ENCODE measurements at places on chromosomes 5 and 9.
A peak's percentile ranks its signal among the peaks of the same experiment; 100 is the strongest.

- no peak for DNase-seq
Measured at GRCh38 chr5:149584121-149584520, 2.8 kb downstream of the ARHGEF37 start.

DNA sequence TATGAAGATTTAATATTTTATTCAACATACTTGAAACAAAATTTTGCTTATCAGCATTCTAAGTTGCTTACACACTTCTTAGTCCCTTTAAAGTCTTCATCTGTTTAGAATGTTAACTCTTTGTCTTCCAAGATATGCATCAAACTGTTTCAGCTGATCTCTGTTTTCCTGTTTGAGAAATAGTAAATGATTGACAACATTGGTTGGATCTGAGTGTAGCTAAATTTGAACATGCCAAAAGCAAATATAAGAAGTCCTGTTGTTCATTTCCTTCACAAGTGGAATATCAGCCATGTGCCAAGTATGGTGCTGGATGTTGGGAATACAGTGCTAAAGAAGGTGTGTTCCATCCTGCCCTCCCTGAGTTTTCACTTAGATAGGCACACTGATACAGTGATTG lies 430.4 kb downstream of the EBF1 start:
- no peak for DNase-seq

- no peak for DNase-seq
Measured at GRCh38 chr9:129449066-129449465, 171.8 kb downstream of the C9orf50 start.

- DNase-seq, result no peak
Measured at GRCh38 chr5:60295423-60295822, 401.9 kb upstream of the PDE4D start.

DNA sequence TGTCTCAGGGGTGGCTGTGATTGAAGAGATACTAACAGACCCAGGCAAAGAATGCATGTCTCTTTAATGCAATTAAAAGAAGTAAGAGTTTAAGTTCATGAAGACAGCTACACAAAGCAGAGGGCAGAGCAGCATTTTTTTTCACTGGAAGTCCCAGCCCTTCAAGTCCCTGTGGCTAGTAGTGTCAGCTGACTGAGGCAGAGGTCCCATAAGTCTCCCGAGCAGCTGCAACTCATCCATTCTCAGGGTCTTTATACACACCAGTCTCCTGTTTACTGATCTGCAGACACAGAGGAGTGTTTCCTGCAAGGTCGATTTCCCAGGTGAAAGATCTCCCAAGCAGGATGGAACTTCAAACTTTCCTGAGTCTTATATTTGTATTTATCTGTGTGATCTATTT lies 169.4 kb upstream of the GLRA1 start:
- no peak for DNase-seq

- DNase-seq, result no peak
Measured at GRCh38 chr9:110197330-110198187, 10.4 kb downstream of the C9orf152 start.

DNA sequence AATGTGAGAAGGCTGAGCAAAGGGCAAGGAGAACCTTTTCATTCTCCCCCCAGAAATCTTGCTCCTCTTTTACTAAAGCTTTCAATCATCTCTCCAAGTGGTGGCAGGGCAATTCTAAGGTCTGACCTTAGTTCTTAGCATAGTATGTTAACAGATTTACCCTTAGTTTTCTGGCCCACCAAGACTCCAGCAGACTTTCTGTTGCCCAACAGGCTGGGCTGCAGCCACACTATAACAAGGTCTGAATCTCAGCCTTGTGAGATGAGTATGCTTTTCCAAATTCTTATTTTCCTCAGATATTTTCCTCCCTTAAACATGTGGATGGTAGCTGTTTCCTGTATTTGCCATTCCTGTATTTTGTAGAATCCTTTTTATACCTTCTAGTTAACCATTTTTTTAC lies 69.5 kb downstream of the NIPBL start:
- DNase-seq, result no peak

DNA sequence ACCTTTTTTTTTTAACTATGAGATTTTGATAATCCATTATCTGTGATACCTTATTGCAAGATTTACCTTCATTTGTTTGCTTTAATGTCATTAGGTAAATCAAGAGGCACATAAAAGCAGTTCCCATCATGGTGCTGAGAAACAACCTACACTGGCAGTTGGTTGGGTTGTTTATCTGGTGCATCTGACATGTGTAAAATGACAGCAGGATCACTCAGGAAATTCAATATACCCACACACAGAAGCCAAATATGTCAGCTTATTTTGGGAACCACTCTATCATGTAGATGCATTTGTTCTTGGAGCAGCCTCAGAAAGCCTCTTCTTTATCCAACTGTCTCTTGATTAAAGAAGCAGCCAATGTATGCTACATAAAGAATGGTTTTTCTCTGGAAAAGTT lies 7.8 kb upstream of the CCDC192 start:
- no peak for DNase-seq

DNA sequence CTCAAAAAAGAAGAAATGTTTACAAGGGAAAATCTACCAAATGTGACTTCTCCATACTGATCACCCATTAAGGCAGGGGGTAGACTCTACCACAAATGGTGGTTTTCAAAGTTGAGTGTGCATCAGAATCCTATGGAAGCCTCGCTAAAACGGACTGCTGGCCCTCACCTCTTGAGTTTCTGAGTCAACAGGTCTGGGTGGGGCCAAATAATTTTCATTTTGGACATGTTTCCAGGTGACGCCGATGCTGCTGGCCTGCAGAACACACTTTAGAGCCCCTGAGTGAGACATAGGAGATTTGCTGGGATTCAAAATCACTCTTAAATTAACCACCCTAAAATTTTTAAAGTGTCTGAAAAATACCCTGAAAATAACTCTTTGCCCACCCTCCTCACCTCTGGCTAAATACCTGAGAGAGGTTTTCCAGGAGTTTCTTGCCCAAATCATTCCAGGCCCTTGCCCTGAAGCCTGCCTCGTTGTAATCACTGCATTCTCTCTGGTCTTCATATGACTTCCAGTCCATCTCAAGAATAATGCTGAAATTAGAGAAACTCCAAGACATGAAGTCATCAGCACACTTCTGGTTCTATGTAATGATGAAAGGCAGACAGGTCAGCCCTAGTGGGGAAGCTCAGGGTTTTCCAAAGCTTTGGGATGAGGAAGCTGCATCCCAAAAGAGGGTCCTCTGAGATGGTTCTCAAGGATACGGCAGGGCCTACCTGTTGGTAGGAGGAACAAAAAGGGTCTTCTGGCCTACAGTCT lies 18.2 kb downstream of the C9orf152 start:
- no peak for DNase-seq

- no peak for DNase-seq
Measured at GRCh38 chr5:176436656-176437055, 11.5 kb upstream of the FAF2 start.

GRCh38 chr5:176574297-176574591 lies 25.1 kb downstream of the CDHR2 start:
- no peak for DNase-seq

DNA sequence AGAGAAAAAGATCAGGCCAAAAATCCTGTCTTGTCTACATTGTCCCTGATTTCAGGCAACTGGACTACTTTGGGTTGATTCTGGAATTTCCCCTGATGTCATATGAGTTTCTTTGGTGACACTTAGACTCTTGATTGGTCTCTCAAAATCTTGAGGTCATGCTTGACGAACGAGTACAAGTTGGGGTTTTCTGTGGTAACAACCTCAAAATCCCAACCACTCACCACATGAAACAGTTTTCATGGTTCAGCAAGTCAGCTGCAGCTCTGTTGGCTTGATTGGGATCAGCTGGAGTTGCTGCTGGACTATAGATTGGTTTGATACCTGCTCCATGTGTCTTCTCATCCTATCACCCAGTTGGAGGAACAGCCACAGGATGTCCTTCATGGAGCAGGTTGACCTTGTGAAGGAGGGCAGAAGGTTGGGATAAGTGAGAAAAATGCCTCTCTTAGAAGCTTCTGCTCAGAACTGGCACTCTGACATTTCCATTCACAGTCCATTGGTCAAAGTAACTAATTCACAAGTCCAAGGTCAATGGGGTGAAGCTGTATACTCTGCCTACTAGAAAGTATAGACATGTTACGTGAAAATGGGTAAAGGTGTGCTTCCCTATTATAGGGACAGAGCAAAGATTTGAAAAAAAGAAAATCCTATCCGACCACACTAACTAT lies 284.5 kb downstream of the SH3GL2 start:
- no peak for DNase-seq

GRCh38 chr9:14323083-14323971 lies 9.4 kb upstream of the NFIB start:
- no peak for DNase-seq

DNA sequence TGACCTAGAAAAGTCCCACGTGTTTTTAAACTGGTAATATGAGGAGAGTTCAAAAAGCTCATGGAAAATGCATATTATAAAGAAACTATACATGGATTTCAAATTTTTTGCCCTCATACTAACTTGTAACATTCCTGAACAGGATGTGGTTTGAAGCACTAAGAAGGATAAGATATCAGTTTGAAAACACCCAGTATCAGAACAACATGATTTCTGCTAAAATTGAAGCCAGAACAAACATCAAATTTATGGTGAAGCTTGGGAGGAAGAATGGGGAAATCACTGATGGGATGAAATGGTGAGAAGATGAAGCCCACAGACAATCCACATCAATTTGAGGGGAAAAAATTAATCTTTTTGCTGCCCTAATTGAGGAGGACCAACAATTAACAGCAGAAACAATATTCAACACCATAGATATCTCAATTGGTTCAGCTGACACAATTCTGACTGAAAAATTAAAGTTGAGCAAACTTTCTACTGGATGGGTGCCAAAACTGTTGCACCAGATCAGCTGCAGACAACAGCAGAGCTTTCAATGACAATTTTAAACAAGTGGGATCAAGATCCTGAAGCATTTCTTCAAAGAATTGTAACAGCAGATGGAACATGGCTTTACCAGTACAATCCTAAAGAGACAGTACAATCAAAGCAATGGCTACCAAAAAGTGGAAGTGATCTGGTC lies 113.2 kb upstream of the SNX2 start:
- no peak for DNase-seq

DNA sequence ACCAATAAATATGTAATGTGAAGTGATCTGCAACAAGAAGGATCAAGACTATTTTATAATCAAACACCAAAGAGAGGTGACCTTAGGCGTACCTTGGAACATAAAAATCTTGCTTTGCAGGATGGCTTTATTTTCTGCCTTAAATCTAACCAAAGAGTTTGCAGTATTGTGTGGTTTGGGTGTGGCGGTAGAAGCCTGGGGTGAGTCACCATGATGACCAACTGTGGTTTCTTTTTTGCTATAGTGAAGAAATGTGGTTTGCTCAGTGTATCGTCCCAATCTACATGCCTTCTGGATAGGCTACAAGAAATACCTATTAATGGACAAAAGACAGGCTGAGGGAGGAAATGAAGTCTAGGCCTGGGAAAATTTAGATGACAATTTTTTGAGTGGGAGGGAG lies 5.1 kb upstream of the CAST start:
- peak; percentile 68 for DNase-seq

DNA sequence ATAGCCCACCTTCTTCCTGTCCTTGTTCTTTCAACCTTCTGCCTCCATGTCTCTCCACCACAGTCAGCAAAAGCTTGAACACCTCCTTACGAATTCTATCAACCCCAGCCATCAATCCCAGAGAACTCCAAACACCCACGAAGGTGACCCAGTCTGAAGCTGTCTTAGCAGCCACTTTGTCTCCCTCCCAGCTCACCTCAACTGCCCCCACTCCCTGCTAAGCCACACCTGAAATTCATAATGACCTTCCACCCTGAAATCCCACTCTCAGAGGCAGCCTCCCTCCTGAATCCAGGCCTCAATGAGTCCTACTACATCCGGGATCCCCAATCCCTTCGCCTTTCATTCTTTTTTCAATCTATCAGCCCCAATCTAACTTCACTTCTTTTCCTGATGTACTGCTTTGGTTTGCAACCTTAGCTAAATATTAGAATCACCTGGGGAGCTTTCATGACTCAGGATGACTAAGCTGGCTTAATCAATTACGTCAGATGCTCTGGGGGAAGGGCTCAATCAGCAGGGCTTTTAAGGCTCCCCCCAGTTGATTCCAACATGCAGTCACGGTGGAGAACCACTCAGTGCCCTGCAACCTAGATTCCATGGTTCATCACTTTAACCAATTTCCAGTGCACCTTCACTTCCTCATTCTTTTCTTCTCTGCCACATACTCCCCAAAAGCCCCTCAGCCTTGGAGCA lies 32.2 kb downstream of the BHMT start:
- peak; percentile 64 for DNase-seq

- DNase-seq, result no peak
Measured at GRCh38 chr5:164581889-164582288, 1076.5 kb downstream of the MAT2B start.

GRCh38 chr5:17317473-17317872 lies 100.0 kb downstream of the BASP1 start:
- DNase-seq, result no peak

- no peak for DNase-seq
Measured at GRCh38 chr5:115849258-115849798, 7.6 kb downstream of the AP3S1 start.

- DNase-seq, result no peak
Measured at GRCh38 chr5:173434270-173434669, 106.1 kb upstream of the STC2 start.

DNA sequence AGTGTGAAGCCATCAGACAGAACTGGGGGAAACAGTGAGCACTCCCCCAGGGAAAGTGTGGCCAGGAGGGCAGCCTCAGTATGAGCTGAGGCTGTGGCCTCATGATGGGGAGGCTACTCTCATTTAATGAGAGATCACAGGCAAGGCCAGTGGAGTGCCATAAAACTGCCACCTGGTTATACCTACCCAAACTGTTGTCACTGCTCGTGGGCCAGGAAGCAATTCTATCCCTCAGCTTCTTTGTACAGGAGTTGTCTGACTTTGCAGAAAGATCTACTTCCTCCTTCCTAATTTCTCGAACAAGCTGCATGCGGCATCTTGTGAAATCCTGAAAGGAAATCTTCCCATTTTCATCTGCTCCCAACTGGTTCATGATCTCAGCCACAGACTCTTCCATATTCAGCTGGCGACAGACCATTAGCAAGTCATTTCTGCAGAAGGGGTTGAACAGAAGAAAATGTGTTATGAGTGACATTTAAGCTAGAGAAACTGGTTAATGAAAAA lies 50.0 kb downstream of the TSSK1B start:
- DNase-seq, result no peak

DNA sequence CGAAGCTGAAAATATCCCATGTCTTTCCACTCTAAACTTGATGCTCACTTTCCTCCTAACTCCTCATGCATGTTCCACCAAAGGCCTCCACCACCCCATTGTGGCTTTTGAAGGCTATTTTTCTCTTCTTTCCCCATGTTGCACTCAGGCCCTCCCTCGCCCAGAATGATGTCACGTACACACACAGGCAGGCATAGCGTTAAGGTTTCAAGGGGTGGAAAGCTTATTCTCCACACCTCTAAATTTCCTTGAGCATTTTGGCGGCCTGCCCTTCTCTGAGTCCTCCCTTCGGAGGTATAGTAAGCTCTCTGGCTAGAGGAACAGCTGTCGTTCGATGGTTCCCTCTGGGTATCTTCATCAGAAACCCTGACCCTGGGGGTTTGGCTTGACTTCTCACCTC lies 673.5 kb downstream of the ACTL7B start:
- DNase-seq, result no peak

- no peak for DNase-seq
Measured at GRCh38 chr5:12413585-12413984, 509.3 kb upstream of the CTNND2 start.

GRCh38 chr5:89216606-89217005 lies 333.6 kb upstream of the MEF2C start:
- no peak for DNase-seq

- no peak for DNase-seq
Measured at GRCh38 chr9:129899620-129900019, 64.4 kb downstream of the USP20 start.

- peak; percentile 54 for DNase-seq
Measured at GRCh38 chr9:31272456-31273295, 1111.8 kb upstream of the ACO1 start.
